IMR-90 (cell line): ENCODE measurements at places on chromosomes 6 and 20. TPM values are rescaled to one million over a fixed set of nuclear protein-coding genes. Genes with fewer than 3 reads are reported as not detected.

- H3K27me3 ChIP-seq: no peaks in the 10 kb centered on the region
- no peaks in the 10 kb centered on the region for H3K4me1 ChIP-seq
- no peak overlapping the region for H3K27ac ChIP-seq
- H3K4me3 ChIP-seq: no peak overlapping the region
- peaks cover 13% of the 10 kb centered on the region for H3K36me3 ChIP-seq
These were observed 92.3 kb downstream of the ATRN start for GRCh38 chr20:3563133-3563532.

DNA sequence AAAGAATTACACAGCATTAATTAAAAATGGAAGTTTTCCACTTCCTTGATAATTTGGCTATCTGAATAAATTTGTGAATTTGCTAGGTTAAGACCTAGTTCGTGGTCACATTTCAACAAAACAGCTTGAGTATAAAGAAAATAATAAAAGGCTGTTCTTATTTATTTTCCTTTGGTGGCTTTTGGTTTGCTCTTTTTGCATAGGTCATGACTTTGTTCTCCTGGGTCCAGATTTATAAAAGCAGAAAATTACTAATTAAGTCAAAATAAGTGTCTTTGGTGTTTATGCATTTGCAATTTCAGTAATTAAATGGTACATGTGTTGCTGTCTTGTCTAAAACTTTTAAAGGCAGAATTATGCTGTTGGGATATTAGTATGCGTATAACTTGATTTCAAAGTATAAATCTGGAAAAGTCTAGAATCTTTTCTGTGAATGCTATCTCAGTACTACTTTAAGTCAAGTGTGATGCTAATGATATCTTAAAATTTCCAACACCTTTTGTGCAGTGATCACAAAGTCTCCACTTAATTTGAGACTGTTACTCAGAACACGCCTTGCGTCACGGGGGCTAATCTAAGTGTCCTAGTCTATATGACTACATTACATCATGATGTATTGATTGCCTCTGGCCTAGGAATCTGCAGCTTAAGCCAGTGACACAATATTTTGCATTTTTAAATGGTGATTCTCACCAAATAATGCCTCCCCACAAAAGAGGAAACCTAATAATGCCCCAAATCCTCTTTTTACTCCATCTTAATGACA, 41.0 kb downstream of the GNAS start:
- H3K4me1 ChIP-seq: peaks cover 17% of the 10 kb centered on the region
- H3K27me3 ChIP-seq: no peaks in the 10 kb centered on the region
- H3K4me3 ChIP-seq: peak overlapping the region; percentile 11
- H3K27ac ChIP-seq: no peak overlapping the region

Gene AAR2
- total RNA-seq: 28.1 and 35.8 TPM in 2 replicates

Gene RHAG
- not detected in 2 replicates for total RNA-seq

Gene FLRT3
- total RNA-seq: 5.8 and 6.6 TPM in 2 replicates

Gene TMEM63B
- total RNA-seq: 12.2 and 12.8 TPM in 2 replicates
